ENCODE measurements at places on chromosomes 6 and 20.

- no peak for DNase-seq
Observed at GRCh38 chr6:18342223-18342622, 44.9 kb upstream of the RNF144B start.

GRCh38 chr6:128725271-128726233 lies 157.4 kb upstream of the LAMA2 start:
- no peak for DNase-seq

DNA sequence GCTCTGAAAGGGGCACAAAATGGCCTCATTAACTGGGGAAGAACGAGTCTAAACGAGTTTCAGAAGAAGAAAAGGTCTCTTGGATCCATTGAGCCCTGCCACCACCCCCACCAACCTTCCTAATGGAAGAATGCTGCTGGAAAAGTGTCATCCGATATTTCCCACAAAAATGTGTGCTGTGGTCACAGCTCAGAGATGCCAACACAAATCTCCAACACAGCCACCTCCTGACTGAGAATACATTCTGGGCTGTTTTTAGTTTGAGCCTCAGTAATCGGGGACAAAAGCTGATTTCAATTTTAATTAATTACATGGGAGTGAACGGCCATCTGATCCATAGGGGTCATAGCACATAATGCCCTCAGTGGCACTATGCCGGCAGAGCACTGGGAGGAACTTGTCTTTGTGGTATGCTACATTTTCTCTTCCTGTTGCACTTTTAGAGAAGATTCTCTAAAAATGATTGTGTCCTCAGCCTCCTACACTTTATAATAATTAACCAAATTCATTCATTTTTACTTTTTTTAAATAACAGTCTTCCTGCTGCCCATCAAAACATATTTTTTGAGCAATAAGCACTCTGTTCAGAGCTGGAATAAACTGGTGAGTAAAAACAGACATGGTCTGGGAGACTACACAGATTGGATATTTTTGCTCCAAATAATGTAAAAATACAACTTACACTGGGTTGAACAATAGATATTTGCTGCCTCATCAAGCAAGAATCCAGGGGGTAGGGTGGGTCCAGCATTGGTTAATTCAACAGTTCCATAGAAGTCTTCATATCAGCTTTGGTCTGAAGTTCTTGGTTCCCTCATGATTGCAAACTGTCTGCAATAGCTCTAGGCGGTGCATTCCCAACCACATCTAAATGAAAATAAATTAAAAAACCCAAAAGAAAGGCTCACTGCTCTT lies 143.6 kb upstream of the TMEM170B start:
- DNase-seq: peak; percentile 54

DNA sequence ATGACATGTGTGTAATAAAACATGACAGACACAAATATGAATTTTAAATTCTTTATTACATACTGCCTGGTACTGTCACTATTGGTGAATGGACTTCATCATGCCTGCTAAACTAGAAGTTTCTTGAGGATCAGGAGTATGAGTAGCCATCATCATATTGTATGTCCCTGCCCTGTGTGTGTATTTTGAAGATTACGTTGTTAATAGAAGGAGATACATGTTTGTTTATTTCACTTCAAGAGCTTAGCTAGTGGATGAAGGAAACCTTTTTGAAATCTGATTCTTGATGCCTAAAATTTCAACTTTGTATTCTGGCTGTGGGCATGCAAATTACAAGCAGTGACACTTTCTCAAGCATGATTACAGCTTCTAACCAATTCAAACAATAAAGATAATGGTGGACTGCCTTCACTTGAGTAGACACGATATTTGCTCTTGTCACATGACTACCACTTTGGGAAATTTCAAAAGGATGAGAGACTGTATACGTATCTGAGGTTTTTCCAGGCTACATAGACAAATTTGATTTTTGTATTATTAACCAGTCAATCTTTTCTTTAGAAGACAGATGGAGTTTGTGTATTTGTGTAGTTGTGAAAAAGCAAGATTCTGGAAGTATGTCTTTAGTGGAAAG lies 3.5 kb downstream of the TBPL1 start:
- no peak for DNase-seq

DNA sequence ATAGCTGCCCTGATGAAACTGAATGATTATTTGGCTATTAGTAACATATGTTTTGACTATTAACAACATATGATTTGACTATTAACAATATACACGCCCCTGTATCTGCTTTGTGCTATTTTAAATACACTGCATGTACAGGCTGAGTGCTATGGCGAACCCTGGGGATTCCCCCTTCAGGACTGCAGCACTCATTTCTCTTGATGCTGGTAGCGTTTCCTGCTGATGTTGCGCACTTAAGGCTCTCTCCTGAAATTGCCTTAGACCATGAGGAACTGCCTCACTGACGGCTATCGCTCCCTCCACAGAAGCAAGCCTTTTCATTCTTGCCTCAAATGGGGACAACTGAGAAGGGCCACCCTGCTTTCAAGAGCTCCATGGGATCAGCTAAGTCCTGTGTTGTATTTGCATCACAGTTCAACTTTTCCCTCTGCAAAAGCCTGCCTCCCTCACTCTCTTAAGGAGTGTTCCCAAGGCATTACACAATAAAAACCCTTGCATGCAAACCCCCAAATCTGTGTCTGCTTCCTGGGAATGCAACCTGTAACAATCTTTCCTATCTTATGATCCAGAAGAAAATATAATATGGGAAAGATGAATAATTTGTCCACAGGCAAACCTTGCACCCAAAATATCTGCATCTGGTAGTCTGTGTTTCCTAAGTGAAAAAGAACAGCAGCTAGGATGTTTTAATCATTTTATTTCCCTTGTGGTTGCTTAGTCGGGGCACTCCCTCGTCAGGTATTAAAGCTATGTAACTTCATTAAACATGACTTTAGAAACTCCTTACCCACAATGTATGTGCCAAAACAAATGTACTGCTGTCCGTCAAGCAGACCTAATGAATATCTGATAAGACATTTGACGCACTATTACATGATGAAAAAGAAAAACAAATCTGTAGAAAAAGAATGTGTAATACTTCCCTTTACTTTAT lies 456.4 kb downstream of the COL12A1 start:
- no peak for DNase-seq

- no peak for DNase-seq
Observed at GRCh38 chr6:106114492-106114891, 28.4 kb downstream of the PRDM1 start.

GRCh38 chr6:67112120-67112519 lies 1405.1 kb upstream of the EYS start:
- DNase-seq: no peak

DNA sequence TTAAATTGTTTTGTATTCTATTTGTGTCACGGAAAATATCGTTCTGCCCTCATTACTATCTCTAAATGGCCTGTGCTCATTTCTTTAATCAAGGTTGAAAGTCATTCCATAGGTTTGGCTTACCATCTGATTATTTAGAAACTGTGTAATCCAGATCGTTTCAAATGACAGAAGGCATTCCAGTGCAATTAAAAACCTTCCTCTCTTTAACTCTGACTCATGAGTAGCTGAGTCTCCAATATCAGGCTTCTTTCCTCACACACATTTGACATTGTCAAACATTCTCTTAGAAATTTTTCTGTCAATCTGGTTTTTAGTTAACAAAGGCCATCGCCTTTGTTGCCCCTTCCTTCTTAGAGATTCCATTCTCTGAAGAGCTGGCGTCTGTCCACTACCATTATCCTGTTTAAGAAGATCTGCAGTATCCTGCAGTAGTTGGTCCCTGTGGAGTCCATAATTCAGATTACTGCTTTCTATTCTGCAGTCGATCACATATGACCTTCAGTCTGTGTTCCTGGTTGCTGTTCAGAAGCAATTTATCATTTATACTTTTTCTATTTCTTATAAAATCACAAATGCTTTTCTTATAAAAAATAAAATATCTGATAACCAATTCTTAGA lies 3.9 kb upstream of the TRDN start:
- DNase-seq: peak; percentile 16

- peak; percentile 96 for DNase-seq
Observed at GRCh38 chr6:82144007-82144851, 103.3 kb downstream of the IBTK start.

- no peak for DNase-seq
Observed at GRCh38 chr6:160999516-160999915, 7.9 kb downstream of the MAP3K4 start.

- DNase-seq: no peak
Observed at GRCh38 chr6:66931787-66932186, 1224.8 kb upstream of the EYS start.

- no peak for DNase-seq
Observed at GRCh38 chr6:2149361-2150006, 95.9 kb downstream of the GMDS start.

GRCh38 chr6:35893246-35893645 lies 27.7 kb downstream of the SRPK1 start:
- DNase-seq: peak; percentile 25

- no peak for DNase-seq
Observed at GRCh38 chr20:56808732-56809131, 179.6 kb downstream of the TFAP2C start.

Data from HT1080 (cell line).